NCI-H1417 treated with DMSO at 0.1 percent for 48 hours (cell line): ENCODE measurements at places on chromosomes 2 and 18.
A peak's percentile ranks its signal among the peaks of the same experiment; 100 is the strongest.

DNA sequence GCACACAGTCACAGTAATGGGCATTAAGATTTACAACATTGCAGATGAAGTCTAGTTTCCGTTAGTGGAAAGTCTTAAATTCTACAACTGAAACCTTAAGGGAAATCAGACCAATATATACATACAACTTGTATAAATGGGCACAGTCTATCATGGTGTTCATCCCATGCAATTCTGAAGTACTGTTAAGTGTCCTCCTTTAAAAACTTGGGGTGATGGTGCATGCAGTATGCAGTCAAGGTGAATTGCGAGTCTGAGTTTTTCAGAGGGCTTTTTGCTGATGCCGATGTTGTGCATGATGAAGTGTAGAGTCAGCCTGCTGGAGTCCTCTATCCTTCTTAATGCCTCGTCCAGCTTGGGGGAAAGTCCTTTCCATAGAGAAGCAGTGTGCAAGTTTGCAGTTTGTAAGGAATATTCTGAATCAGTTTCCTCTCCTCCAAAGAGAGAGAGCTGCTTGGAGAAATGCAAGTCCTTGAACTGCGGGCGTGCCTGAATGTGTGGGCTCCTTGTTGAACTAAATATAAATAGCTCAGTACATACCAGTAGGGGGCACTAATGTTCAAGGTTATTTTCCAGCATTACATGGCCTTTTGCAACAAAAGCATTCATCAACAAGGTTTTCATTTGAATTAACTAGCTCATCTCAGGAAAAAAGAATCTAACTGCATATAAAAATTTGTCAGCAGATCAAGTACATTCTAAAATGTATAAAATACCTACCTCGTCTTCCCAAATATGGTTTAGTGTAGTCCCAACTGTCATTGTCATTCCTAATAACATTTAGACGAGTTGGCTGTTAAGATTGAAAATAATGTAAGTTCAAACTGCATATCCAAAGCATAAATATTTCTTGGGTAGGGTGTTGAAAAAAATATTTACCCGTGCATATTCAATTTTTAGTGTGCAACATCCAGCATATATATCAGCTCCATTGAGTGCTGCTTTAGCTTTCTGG is 21.3 kb downstream of the HNRNPLL start:
- DNase-seq = peak; percentile 29

DNA sequence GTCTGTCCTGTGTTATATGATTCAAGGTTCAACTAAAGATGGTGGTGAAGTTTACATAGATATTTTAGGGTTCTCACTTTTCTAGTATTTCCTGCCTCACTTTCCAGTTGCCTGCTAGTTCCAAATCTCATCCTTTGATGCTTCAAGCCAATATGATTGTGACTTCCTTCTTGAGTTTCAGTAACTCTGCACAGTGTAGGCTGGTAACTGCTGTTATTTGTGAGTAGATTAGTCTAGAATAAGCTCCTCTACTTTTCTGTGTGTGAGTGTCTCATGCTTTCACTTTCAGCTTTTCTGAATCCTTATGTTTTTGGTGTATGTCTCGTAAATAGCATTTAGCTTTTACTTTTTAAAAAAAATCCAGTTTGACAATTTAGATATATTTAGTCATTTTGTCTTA is 42.6 kb downstream of the GALNT1 start:
- DNase-seq = no peak

- peak; percentile 41 for DNase-seq
Measured at GRCh38 chr18:67574749-67575148, 58.2 kb upstream of the DSEL start.

GRCh38 chr2:212337036-212337435 is 201.6 kb downstream of the ERBB4 start:
- DNase-seq = no peak

GRCh38 chr2:60118917-60119316 is 434.5 kb downstream of the BCL11A start:
- DNase-seq = no peak

DNA sequence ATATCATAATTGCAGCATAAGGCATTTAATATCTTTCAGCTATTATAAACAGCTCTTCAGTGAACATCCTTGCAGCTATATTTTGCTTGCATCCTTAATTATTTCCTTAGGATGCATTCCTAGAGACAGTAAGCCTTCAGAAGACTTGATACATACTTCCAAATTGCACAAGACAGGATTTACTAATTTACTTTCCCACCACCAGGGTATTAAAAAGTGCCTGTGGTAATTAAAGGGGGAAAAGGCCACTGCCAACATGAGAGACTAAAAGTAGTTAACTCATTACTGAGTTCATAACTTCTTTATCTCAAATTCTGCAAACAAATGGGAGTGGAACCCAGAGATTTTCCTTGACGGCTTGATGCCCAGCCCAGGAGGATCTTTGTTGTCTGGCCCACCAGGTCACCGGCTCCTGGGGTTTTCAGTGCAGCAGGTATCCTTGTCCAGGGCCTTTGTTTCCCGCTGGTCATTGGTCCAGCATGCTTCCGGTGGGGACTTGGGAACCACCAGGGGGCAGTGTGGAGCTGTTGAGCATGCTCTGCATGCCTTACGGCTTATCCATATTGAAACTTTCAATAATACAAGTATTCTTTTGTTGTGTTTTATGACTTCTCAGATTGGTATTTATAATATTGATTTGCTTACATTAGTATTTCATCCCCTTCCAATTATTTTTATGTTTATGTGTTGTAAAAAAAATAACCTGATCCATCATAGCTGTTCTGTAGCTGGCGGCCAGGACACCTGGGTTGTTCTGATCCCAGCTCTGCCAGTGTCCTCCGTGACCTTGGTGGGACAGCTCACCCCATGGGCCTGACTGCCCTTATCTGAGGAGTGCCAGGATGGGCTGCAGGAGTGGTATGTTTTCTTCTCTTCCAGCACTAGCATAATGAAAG is 61.4 kb downstream of the TGOLN2 start:
- DNase-seq = no peak

DNA sequence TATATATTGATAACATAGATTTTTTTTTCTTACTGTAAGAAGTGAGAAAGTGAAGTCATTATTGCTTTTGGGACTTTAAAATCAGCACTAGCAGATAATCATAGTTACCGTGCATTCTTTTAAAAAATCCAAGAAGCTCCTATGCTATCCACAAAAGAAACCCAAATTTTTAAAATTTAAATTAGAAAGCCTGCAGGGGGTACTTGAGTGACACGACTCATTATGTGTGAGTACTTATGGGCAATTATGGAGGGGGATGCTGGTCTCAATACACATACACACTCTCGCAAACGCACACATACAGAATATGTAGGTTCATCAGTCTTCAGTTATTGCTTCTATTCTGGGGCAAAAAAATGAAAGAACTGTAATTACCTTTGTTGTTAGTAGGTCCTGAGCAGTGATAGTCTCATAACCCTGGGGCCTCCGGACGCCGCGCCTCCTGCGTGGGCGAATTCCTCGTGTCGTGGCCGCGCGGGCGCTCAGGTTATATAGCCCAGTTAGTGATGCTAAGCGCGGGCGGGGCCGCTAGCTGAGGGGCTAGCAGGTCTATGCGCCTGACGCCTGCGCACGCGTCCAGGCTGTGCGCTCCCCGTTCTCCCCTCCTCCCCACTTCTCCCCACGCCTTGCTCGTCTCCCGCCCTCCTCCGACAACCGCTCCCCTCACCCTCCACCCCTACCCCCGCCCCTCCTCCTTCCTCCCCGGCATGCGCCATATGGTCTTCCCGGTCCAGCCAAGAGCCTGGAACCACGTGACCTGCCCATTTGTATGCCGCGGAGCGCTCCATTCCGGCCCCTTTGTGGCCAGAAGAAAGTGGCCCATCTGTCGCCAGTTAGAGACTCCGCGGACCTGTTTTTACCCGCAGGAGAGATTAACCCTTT is at the start of gene NEUROD1:
Gene NEUROD1 (minus strand): TSS at position 463 of the 882 bp plus-strand sequence. CDS start 1,657 bp downstream, outside the sequence.
- no peak for DNase-seq

- peak; percentile 13 for DNase-seq
Measured at GRCh38 chr2:150228936-150229335, 258.5 kb downstream of the RND3 start.

- no peak for DNase-seq
Measured at GRCh38 chr18:65257149-65257548, 493.7 kb upstream of the CDH7 start.

DNA sequence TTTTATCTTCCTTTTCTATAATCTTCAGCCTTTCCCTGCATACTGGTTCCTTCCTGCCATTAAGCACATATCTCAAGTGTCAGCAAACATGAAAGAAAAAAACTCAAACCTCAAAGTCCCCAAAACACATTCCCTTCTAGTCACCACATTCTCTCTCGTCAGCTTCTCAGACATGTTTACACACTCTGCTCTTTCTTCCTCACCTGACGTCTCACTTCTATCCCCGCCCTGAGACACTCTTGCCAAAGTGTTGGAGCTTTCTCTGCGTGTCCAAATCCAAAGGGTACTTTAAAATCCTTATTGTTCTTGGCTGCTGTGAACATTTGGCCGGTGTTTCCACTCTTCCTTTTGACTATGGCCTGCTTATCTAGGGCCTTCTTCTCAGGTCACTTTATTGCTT is 47.9 kb downstream of the SOX11 start:
- no peak for DNase-seq

- no peak for DNase-seq
Measured at GRCh38 chr2:37585982-37586621, 85.3 kb downstream of the CDC42EP3 start.

DNA sequence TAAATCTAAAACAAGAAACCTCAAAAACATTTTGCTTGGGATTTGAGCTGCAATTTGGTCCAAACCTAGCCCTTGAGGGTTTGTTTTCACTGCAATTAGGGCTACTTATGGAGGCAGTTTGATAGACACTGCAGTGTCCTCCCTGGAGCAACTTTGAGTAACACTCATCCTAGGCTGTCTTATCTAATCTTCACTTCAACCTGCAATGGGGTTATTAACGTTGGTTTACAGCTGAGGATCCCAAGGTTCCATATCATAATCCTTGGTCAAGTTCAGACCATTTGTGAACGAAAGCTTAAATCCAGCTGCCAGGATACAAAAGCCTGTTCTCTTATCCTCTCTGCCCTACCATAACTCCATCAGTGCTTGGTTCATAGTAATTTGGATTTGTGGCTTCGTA is 2.5 kb downstream of the ANXA4 start:
- DNase-seq = no peak

GRCh38 chr2:170963386-170963785 is 34.3 kb downstream of the GORASP2 start:
- no peak for DNase-seq

DNA sequence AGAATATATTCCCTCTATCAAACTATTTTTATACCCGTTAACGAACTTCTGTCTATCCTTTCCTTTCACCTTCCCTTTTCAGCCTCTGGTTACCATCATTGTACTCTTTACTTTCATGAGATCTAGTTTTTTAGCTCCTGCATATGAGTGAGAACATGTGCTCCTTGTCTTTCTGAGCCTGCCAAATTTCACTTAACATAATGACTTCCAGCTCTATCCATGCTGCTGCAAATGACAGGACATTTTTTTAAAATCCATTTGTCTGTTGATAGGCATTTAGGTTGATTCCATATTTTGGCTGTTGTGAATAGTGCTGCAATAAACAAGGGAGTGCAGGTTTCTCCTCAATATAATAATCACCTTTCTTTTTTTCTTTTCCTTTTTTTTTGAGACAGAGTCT is 8.2 kb upstream of the CCDC195 start:
- DNase-seq = no peak

GRCh38 chr2:172643142-172643541 is 87.3 kb downstream of the PDK1 start:
- DNase-seq = no peak

DNA sequence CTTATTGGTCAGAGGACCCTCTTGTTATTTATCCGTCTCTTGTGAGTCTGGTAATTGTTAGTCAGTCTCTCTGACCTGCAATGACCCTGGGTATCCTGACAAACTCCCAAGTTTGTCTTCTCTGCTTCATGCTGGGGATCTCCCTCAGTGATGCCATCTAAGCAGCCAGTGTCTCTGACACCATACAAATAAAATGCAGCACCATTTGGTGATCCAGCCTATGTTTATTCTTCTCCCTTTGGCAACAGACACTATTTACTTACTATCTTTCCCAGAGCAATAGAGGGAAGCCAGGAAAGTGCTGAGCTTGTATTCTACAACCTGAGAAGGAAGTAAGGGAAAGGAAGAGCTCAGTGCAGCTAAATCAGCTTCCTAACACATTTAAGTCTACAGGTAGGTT is 15.9 kb downstream of the SERPINE2 start:
- DNase-seq = no peak

DNA sequence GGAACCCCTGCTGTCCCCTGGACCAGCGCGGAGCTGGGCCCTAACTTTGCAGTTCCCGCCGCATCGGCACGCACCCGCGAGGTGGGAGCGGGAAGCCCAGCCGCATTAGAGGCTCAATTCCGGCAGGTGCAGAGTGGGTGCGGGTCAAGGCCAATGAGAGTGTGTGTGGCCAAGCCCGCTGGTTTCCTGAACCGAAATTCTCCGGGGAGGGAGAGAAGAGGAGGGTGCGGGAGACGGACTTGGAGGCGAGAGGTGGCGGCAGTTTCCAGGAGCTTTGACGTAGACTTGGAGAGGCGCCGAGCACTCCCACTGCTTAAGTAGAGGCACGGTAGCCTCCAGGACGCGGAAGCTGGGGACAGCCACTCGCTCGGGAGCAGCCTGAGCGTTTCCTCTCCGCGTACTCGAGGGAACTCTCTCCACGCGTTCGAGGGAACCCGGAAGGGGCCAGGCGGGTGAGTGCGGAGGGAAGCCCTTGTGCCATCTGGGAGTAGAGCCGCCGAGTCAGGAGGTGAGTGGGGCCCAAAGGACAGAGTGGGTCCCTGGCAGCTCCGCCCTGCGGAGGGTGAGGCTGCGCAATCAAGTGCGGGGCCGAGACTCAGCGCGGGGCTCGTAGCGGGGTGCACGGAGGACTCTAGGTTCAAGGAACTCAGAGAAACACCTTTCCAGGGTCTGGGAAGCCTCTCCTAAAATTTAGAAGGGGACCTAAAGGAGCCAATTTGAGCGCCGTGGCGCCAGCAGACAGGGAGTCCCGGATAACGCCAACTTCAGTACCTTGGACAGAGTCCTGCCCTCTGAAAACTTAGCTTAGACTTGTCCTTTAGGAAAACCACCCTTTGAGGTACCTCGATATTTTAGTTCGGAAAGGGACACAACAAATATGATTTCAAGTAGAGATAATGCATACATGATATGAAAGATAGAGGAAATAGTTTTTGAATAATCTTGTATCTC is at the start of gene FAM237A:
Gene FAM237A (plus strand): TSS at position 413 of the 951 bp plus-strand sequence. CDS start 1,750 bp downstream, outside the sequence.
- DNase-seq = no peak

GRCh38 chr2:152067823-152068222 is 31.0 kb downstream of the CACNB4 start:
- no peak for DNase-seq
